ENCODE measurements at places on chromosomes 1 and 21.

DNA sequence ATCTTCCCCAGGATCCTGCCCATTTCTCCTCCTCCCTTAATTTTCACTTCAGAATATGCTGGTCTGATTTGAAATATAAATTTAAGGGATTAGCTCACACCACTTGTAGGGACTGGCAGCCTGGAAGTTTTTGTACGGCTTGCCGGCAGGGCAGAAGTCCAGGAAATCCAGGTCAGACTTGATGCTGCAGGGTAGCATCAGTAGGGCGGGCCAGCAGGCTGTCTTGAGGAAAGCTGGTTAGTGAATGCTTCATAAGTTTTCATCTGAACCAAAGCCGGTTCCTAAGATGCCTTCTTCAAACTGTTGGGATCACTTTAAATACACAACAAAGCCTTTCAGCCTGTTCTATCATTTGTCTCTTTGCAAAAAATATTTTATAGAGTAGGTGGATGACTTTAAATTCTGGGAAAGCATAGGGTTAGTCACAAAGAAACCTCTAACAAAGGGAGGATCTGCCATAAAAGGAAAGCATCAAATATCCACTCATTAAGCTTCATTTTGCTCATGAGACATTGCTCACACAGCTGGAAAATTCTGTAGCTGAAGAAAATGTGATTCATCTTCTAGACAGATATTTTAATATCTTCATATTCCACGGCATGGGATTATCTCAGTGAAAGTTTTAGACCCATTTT is 90.7 kb upstream of the GFI1 start:
- no peak for DNase-seq

DNA sequence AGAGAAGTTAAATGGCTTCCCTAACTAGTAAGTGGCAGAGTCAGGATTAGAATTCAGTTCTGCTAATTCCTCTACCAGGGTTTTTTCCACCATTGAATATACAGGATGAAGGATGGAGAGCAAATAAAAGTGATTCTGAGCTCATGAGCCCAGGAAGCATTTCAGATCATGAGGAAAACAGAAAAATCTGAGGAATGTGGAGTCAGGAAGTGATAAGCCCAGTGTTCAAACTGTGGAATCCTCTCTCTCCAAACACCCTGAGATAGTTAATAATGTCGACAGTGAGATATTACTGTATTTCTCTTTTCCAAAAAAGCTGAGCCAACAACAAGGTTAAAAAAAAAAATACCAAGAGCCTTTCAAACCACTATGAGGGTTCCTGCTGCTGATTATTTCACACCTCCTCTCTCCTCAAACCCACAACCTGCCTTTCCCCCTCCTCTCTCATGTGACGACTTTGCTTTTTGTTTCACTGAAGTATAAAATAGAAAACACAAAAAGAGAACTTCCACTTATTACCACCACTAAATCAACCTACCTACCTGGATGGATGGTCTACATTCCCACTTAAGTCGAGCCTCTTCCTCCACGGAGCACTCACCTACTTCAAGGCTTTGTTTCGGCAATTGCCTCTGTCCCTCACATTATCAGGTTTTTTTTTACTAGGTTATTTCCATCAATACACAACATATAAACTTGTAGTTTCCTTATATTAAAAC is 8.9 kb downstream of the SLAMF1 start:
- DNase-seq = no peak

DNA sequence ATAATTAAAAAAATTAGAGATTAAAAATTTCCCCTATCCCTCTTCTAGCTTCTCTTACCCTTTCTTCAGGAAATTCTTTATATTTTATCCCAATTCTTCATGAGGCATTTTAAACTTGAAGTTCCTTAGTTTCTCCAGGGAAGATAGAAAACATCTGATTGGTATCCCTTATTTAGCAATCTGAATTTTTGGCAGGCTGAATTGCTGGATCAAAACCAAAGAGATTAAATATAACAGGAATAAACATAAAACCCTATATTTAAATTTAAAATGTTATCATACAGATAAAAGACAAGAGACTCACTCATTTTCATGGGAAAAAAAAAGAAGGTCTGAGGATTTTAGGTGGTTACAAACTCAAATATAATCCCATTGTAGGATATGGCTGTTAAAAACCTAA is 204.2 kb downstream of the CHRM3 start:
- no peak for DNase-seq

DNA sequence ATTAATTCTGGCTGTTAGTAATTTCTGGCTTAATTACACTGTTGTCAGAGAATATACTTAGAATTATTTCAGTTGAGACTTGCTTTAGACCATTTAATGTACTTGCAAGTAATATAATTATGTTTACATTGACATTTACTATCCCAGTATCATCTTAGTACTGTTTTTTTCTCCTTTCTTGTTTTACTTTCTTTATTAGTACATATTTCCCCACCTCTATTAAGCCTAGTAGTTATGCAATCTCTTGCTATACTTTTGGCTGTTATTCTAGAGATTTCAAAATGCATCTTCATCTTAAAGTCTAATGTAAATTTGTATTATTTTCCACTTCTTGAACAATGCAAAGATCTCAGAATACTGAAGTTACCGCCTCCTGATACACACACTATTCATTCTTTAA is 24.4 kb downstream of the BRWD1 start:
- no peak for DNase-seq

DNA sequence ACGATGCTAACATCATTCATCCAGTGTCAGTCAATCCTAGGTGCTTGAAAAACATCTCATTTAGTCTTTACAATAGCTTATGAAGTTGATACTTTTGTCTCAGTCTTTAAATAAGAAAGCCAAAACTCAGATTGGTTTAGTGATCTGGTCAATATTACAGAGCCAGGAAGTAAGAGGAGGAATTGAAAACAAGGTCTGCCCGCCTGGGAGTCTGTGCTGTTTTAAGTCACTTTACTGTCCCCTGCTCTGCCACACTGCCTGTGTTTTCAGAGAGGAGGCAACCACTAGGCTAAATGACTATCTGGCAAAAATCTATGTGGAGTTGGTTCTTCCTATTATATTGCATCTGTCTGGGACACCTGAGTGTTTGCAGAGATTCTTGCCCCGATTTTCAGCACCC is 62.3 kb downstream of the ST6GALNAC3 start:
- no peak for DNase-seq

GRCh38 chr1:115134850-115135480 is 45.7 kb upstream of the TSPAN2 start:
- DNase-seq = no peak

GRCh38 chr1:180805316-180805715 is 107.4 kb upstream of the KIAA1614 start:
- DNase-seq = no peak

DNA sequence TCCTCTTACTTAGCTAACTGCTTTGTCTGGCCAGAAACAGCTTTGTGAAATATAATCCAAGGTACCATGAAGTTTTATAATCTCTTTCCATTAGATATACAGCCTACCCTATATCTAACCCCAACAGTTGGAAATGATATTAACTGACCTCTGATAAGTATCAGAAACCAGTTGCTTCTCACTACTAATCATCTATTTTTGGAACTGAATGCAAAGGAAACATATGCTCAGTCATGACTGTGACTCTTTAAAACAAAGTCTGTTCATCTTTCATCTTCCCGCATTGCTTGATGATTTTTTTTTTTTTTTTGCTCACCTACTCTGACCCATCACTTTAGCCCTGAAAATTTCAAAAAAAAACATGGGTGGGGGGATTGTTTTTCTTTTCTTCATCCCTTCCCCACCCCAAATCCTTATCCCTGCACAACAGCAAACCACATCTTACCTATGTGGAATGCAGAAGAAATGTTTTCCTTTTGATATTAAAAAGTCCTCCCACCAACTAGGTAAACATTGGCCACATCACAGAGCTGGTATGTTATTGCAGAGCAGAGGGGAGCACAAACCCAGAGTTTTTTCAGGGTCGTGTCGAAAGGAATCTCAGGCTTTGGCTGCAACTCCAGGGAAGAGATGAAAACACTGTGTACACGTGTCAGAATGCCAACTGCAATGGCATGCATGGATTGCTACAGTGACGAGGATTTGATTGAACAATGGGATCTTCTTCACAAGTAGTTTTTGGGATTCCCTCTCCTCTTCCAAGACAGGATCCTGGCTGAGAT is 137.3 kb downstream of the SLC30A10 start:
- no peak for DNase-seq

DNA sequence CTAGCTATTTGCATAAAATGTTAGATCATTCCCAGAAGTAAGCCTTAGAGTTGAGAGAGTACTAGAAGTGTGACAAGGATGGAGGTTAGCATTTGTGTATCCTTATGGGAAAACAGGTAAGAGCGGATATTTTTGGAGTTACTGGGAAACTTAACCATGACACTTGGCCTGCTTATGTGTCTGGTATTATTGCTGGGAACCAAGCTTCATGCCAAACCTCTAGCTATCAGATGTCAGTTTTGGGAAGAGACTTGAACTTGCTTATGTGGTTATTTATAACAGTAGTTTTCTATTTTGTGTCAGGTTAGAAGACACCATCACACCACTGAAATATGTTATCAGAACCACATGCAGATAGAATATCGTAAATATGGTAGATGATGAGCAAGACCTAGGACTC is 230.3 kb upstream of the SGIP1 start:
- DNase-seq = no peak

DNA sequence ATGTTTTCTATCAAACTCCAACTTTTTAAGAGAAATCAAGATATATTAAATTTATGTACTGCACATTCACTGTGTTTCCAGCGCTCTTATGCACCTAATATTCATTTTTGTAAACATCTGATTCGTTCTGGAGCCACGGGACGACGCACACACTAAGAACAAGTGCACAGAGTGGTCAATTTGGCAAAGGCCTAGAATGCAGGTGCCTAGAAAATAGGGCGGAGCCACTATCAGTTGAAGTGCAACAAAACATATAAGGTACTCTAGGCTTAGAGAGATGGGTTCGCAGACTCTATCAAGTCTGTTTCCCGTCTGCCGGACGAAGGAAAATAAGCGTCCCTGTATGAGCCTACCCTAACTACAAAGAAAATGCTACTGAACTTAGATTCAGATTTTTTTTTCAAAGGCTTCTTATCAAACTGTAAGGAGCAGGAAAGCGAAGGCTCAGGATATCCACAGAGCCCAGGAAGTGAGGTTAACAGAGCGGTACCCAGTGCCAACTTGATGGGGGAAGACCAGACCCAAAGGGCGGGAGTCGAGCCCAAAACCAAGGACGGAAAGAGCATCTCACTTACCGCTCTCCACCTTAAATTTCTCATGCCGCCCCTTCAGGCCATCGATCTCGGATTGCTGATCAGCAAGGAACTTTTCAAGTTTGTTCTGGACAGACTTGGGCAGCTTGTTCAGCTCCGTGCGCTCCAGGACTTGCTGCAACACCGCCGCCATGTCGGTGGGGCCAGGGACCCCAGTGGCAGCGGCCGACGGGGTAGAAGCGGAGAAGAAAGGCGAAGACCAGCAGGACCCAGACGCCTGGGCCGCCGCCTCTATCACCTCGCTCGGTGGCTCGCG is 526 bp downstream of the TPR start:
- no peak for DNase-seq

GRCh38 chr1:161138431-161138830 is 6.0 kb upstream of the DEDD start:
- DNase-seq = no peak

- no peak for DNase-seq
Observed at GRCh38 chr1:39089931-39090521, 63.9 kb downstream of the NDUFS5 start.

- DNase-seq = no peak
Observed at GRCh38 chr1:22236900-22237299, 94.0 kb upstream of the WNT4 start.

- no peak for DNase-seq
Observed at GRCh38 chr1:175462301-175463017, 269.9 kb upstream of the KIAA0040 start.

DNA sequence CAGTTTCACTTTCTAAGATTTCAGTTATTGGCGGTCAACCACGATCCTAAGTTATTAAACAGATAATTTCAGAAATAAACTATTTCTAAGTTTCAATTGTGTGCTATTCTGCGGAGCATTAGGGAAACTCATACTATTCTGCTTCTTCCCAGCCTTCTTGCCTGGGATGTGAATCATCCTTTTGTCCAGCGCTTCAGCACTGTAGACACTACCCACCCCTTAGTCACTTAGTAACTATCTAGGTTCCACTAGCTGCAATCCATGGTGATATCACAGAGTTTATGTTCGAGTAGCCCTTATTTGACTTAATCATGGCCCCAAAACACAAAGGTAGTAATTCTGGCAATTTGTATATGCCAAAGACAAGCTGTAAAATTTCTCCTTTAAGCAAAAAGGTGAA is 279.9 kb upstream of the ADAMTS5 start:
- DNase-seq = no peak

GRCh38 chr1:81340239-81340638 is 460.5 kb upstream of the ADGRL2 start:
- DNase-seq = no peak

DNA sequence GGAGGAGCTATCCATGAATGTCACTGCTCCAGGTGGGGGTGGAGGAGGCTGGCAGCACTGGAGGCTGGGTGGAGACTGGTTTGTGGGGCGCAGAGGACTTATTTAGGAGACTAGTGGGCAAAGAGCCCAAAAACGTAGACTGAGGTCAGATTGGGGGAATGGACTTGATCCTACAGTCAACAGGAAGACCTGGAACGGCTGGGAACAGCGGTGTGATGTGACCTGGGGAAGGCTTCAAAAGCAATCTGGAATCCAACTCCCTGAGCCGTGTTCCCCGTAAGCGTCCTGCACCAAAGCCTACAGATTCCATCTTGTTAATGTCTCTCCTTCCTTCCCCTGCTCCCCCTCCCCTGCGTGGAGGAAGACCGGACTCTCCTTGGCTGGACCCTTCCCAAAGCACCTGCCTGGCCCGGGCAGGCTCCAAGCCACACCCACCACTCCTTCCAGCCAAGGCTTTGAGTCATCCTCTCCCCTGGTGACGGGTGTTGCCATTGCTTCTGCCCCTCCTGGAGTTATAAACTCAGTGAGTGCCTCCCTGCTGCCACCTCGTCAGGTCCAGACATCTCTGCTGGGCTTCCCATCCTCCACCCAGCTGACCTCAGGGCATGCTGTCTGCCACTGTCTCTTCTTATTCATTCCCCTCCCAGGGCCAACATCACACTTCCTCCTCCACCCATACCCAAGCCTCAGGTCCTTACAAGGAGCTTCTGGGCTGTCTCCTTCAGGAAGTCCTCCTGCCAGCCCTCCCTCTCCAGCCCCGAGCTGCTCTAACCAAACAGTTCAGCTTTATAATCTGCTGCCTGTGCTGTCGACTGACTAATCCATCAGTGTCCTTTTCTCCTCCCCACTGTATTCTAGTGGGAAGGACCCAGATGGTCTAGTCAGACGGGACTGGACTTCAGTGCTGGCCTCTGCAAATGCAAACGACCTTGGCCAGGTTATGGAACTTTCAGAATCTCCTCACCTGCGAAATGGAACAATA is 1.6 kb upstream of the CLSTN1 start:
- no peak for DNase-seq

DNA sequence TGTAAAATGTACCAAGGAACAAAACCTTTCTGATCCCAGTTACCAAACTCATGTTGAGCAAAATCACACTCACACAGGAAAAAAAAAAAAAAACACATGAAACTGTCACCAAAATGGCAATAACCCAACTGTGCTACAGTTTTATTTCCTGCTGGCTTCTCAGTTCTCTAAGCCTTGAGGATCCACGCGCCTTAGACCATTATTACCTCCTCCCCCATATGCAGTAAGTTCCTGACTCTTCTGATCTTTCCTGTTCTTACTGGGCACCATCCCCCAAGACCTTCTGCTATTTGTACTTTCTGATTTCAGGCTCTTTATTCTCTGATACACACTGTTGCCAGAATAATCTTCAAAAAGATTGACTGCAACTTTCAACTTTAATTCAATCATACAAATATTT is 79.6 kb downstream of the SLC45A1 start:
- DNase-seq = no peak

- no peak for DNase-seq
Observed at GRCh38 chr1:159141584-159142390, 29.6 kb upstream of the CADM3 start.

Data from vagina (tissue), 2 donors.